ENCODE measurements at places on chromosomes 6 and 20. TPM values are rescaled to one million over a fixed set of nuclear protein-coding genes. Genes with fewer than 3 reads are reported as not detected.

TGM3 gene
- 0.32 TPM for total RNA-seq

PGC gene
- total RNA-seq: 947 TPM

ULBP1 gene
- total RNA-seq: 2.0 TPM

FAM83C gene
- total RNA-seq: not detected
